ENCODE measurements at places on chromosomes 6 and 20.

GRCh38 chr6:112906726-112907125, 559.6 kb downstream of the RFPL4B start:
- no peak for DNase-seq

GRCh38 chr6:133218852-133219251, 22.3 kb upstream of the EYA4 start:
- DNase-seq: no peak

DNA sequence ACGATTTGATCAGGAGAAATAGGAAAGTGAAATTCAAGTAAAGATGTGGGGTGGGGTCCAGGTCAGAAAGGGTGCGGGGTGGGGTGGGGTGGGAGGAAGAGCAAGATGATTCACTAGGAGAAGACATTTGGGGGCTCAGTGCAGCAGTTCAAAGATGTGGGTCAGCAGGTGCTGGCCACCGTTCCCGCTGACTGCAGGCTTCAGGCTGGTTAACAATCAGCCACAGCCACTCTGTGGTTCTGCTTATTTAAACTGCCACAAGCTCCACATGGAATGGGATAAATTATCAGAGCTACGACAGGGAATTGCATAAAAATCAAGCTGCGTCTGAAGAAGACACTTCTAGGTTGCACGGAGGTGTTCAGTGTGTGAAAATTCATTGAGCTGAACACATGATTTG, 49.4 kb downstream of the TRAM2 start:
- DNase-seq: no peak

- no peak for DNase-seq
These were observed 218.2 kb upstream of the SNX9 start for GRCh38 chr6:157604816-157605215.

DNA sequence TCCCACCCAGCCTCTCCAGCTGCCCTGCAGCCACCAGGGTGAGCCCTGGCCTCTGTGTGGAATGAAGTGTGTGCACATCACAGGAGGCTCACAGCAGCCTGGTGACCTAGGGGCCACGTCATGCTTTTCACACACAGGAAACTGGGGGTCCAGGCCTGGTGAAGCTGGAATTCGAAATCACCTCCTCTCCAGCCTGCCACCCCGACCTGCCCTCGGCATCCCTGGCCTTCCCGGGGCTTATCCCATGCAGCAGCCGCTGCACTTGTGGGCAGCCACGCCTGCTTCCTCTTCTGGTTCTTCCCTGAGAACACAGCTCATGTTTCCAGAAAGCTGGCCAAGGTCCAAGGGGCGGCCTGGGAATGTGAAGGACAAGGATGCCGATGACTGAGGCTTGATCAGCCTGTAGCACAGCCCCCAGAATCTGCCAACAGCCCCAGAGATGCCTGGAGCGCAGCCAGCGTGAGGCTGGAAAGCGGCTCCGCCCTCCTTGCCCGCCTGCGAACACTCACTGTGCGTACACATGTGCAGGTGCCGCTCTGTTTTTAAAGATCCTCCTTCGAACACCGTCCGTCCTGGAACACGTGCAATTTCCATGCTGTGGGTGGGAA, 4.2 kb upstream of the NTSR1 start:
- no peak for DNase-seq

- DNase-seq: no peak
These were observed 26.9 kb upstream of the MOCS1 start for GRCh38 chr6:39961178-39961577.

- no peak for DNase-seq
These were observed 11.7 kb upstream of the TCFL5 start for GRCh38 chr20:62873280-62873679.

DNA sequence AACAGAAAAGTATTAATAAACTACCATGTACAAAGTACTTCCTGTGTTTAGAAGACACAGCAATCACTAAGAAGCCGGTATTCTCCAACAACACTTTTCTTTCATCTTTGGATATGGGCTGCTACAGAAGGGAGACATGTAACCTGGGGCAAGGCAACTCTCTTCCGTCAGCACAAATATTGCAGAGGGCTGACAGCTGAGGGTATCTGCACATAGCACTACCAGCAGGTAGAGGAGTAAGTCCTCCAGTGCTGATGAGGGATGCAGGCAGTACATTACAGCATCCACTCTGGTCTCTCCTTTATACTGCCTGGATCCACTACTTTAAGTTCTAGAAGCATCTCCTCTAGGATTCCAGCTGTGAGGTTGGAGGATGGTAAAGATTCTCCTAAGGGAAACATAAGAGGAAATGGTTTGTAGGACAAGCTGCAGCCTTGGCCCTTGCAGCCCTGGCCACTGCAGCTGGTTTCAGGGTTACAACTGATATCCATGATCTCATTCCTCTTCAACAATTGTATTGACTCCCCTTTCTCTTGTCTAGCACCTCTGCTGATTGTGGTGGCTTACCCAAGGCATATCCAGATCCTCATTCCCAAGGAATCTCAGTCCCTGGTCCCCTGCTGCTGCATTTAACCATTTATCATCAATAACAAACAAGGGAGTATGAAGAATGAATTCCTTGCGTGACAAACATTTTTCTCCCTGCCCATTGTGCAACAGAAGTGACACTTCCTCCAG, 110.7 kb upstream of the ADGRF1 start:
- DNase-seq: no peak

- DNase-seq: no peak
These were observed 11.9 kb downstream of the NELFCD start for GRCh38 chr20:58992911-58993310.

All from erythroblast (primary cell).